ENCODE measurements at places on chromosomes 1 and 21.
A peak's percentile ranks its signal among the peaks of the same experiment; 100 is the strongest.

GRCh38 chr21:44875316-44875700, 1.8 kb upstream of the PTTG1IP start:
- DNase-seq = no peak

- DNase-seq = no peak
These were observed 61.5 kb upstream of the GJA5 start for GRCh38 chr1:147821883-147822282.

- no peak for DNase-seq
These were observed 165.8 kb upstream of the C1orf105 start for GRCh38 chr1:172254521-172255222.

- DNase-seq = no peak
These were observed 53.8 kb upstream of the LMO4 start for GRCh38 chr1:87274851-87275250.

DNA sequence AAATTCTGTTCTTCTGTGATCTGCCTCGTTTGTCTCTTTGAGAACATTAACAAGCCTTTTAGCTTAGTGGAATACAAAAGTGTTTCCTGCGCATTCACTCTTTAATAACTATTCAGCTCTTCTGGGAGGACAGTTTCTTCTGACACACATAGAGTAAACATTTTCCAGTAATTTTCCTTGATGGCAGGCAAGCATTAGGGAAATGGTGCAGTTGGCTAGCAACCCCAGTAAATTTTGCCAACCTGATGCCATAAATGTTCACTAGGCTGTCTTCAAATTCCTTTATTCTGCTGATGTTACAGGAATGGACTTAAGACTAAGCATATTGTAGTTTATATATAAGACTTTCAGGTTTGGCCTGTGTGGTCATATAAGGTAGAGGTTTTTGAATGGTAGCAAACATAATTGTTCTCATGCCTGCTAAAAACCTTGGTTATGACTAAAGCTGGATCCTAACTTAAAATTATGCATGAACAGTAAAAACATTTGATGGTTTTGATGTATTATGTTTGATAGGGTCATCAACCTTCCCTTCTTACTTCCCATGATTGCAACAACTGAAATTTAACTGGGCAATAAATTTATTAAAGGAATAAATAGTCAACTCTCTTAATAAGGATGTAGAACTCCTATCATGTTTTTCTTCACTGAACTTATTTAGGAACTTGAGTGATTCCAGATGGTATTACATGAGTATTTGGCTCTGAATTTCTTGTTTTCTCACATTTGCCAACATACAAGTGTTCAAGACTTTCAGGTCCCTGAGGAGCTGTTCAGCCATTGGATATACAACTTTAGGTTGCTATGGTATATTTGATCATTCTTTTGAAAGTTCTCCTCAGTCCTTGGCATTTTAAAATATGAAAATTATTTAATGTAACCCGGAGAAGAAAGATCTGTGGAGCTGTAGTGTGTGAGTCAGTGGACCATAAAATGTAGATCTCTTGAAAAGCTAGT, 223.4 kb downstream of the FMN2 start:
- no peak for DNase-seq

GRCh38 chr1:226638608-226639007, 90.0 kb downstream of the STUM start:
- no peak for DNase-seq

DNA sequence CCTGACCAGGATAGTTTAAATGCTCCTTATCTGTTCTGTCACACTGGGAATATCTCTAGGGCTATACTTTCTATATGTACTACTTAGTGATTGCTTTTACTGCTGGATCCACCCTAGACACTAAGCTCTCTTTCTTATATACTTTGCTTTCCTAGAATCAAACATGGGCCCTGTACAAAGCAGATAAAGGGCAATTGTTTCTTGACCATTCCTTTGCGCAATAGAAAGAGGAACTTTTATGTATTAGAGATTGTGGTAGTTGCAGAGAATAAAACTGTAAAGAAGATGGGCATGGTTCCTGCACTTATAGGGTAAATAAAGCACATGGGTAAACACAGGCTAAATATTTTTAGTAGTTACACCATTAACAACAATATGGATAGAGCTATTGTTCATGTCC, 58.8 kb downstream of the ATP6V1G3 start:
- DNase-seq = no peak

GRCh38 chr1:173476197-173476664, 904 bp upstream of the PRDX6 start:
- no peak for DNase-seq

DNA sequence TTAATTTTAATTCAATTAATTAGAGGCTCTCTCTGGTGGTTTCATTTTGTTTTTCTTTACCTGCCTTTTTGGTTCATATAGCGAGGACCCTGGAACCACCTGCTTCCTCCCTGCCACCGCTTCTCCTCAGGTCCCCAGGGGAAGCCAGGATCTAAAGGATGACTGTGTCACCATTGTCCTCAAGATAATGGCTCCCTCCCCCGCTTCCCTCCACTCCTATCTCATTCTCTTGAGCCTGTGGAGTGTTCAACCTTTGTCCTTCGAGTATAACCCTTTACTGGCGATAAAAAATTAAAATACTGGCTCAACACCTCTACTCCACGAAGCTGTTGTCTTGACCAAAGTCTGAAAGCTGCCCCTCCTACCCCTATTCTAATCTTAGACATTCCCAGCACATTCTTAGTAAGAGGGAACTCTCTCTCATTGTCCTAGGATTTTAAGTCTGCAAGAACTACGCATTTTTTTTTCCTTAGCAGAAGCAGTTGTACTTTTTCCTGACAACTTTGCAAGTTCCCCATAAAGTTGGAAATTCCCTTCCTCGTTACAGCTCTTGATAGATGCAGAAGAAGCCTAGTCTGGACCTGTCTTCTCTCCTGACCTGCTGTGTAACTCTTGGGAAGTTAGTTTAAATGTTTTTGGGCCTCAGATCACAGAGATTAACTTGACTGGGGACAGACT, 12.6 kb upstream of the MAPKAPK2 start:
- DNase-seq = no peak

GRCh38 chr21:19807201-19807600, 1191.0 kb upstream of the NCAM2 start:
- DNase-seq = no peak

- no peak for DNase-seq
These were observed 28.6 kb downstream of the PUM1 start for GRCh38 chr1:31036749-31037500.

DNA sequence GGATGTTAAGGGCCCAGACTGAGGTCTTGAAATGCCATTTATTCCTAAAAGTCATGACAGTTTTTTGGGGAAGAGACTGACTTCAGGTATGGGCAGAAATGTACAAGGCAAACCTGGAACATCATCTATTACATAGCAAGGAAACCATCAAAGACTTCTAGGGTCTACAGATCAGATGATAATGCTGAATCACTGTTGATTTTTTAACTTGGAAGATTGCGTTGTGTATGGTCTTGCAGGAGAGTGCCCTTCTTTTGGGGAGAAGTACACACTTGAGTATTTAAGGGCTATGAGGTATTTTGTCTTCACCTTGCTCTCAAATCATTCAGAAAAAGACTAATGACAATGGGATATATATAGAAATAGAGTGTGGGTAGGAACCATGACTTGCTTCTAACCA, 15.4 kb upstream of the RD3 start:
- DNase-seq = no peak

DNA sequence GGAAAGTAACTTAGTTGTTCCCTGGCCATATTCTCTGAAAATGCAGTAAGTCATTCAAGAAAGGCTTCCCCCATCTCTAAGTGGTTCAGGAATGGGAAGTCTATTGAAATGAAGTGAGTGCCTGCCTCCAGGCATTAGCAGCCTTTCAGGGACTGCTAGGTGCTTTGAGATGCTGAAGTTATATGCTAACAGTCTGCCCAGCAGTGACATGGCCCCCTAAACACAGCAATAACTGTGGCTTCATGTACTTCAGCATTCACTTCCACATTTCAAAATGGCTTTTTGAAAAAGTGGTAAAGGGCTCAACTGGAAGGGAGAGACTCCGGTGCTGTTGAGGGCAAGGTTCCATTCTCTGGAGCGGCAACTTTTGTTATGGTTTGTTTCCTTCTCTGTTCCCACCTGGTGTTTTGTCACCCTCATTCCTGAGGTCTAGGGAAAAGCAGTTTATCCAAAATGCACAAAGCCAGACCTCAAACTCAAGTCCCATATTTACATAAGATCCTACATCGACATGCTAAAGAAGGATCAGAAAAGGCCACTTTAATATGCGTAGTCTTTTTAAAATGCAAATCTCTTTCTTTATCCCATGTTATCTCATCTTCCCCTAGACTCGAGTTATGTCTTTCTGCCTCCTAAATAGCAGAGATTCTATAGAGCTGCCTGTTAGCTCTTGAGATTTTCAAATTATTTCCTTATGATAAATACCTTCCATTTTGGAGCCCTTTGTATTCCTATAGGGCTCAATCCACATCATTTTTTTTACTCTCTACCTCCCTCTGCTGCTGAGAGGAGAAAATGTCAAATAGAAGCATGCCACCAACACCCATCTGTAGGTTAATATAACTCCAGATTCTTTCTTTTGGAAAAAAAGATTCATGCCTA, 34.2 kb upstream of the LRRC8C start:
- peak; percentile 35 for DNase-seq

GRCh38 chr1:210655511-210655910, 326.8 kb downstream of the HHAT start:
- DNase-seq = no peak

GRCh38 chr1:55048453-55049270, 9.3 kb downstream of the PCSK9 start:
- no peak for DNase-seq

GRCh38 chr1:89261926-89262515, 10.6 kb downstream of the GBP5 start:
- DNase-seq = peak; percentile 86

DNA sequence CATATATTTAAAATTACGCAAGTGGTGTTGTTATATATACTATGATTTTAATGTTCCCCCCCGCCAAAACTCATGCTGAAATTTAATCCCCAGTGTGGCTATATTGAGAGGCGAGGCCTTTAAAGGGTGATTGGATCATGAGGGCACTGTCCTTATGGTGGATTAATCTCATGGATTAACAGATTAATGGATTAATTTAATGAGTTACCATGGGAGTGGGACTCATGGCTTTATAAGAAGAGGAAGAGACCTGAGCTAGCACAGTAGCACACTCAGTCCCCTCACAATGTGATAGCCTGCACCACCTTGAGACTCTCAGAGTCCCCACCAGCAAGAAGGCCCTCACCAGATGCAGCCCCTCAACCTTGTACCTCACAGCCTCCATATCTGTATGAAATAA, 34.8 kb downstream of the C1orf198 start:
- no peak for DNase-seq

GRCh38 chr1:109785446-109786111, 21.9 kb upstream of the EPS8L3 start:
- DNase-seq = no peak

DNA sequence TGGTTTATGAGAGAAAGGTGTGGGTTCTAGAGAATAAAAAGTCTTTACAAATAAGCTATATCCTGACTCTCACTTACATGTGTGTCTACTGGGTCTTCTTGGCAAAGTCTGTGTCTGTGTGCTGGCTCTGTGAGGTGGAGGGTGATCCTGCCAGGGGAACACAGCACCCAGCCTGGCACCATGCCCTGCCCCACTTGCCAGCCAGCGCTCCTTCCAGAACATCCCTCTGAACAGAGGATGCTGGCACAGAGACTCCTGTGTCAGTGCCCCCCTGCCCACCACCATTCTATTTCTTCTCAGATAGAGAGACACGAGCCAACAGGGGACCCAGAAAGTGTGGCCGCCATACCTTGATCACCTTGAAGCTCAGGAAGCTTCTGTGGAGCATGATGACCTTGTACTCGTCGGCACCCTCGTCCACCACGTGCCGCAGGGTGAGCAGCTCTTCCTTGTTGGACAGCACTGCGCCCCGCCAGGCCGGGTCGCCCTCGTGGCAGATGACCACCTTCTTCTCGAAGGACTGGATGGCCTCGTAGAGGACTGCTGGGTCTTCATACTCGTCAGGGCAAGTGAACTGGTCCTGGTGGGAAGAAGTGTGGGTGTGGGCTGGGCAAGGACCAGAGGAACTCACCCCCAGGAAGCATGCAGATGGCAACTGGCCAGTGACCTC, 49.7 kb downstream of the NTPCR start:
- no peak for DNase-seq

- no peak for DNase-seq
These were observed at the start of gene CLCNKB for GRCh38 chr1:16043521-16043920. Gene CLCNKB (plus strand): TSS chr1:16043782. CDS start chr1:16044493, 711 bp downstream.

GRCh38 chr21:22585558-22585957, 1587.3 kb downstream of the NCAM2 start:
- DNase-seq = no peak

- no peak for DNase-seq
These were observed 208.5 kb downstream of the DNAH14 start for GRCh38 chr1:225137976-225138375.

GRCh38 chr1:175675017-175675416, 68.4 kb downstream of the TNR start:
- DNase-seq = no peak

GRCh38 chr1:216178281-216178680, 245.0 kb downstream of the USH2A start:
- peak; percentile 36 for DNase-seq

DNA sequence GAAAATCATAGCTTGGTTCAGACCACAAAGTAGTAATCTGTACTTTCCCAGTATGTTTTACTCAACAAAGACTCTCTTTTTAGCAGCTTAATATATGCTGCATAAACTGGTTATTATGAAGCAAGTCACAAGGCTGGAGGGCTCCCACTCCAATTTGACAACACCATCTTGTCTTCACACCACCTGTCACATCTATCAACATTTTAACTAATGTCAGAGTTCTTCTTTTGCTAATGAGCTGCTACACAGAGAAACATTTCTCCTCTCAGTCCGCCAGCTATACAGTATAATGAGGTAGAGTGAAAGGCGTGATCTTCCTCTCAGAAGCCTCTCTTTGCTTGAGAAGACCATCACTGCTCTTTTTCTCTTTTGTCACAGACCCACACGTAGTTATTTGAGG, 230.1 kb downstream of the BARHL2 start:
- DNase-seq = no peak

GRCh38 chr1:12544992-12545391, 73.0 kb downstream of the DHRS3 start:
- no peak for DNase-seq

GRCh38 chr1:53549781-53550180, 90.6 kb downstream of the DMRTB1 start:
- no peak for DNase-seq

GRCh38 chr1:158830074-158830677, 975 bp upstream of the MNDA start:
- DNase-seq = no peak

GRCh38 chr1:3697810-3698209, 45.5 kb downstream of the TP73 start:
- peak; percentile 19 for DNase-seq

GRCh38 chr1:32200226-32201010, at the start of gene CCDC28B:
Gene CCDC28B (plus strand): TSS chr1:32200595. CDS start chr1:32201936, 1,341 bp downstream.
- DNase-seq = peak; percentile 43
